ENCODE measurements at places on chromosomes 7 and 10.

DNA sequence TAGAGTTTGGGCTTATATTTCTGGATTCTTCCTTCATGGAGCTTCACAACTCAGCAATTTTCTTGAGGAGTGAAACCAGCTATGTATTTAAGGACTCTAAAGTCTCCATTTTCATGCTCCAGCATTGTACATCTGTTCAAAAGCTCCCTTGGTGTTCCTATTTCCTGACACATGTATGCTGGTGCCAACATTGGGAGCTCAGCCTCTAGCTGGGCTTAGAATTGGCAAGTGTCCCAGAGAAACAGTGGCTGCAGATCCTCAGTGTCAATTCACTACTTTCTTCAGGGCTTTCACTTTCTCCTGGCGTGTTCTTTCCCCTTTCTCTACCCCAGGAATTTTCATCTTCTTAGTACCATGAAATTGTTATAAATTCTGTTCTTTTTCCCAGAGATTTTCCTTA lies 103.1 kb downstream of the ZNF467 start:
- DNase-seq: no peak

DNA sequence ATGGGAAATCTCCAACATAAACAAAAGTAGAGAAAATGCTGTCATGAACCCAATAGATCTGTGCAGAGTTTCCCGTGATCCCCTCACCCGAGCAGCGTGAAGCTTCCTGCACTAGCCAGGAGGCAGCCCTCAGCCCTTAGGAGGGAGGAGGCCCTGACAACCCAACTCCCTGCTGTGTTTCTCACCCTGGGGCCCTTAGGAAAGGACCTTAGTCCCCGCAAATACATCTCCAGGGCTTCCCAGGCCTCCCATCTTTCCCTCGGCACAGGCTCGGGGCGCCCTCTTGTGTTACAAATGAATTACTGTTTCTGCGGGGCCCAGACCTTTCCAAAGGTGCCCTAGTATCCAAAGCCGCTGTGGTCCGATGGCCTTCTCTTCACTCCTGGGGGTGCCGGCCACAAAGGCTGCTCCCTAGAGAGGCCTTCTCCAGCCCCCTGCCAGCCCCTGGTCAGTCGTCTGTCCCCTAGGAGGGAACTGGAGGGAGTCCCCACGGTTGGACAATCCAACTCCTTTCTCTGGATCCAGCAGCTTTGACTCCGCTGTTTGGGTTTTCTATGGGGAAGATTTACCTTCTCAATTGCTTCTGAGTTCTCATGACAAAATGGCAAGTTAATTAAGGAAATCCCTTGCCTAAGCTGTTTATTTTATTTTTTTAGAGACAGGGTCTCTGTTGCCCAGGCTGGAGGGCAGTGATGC lies 49.9 kb upstream of the SH2B2 start:
- peak; percentile 14 for DNase-seq

DNA sequence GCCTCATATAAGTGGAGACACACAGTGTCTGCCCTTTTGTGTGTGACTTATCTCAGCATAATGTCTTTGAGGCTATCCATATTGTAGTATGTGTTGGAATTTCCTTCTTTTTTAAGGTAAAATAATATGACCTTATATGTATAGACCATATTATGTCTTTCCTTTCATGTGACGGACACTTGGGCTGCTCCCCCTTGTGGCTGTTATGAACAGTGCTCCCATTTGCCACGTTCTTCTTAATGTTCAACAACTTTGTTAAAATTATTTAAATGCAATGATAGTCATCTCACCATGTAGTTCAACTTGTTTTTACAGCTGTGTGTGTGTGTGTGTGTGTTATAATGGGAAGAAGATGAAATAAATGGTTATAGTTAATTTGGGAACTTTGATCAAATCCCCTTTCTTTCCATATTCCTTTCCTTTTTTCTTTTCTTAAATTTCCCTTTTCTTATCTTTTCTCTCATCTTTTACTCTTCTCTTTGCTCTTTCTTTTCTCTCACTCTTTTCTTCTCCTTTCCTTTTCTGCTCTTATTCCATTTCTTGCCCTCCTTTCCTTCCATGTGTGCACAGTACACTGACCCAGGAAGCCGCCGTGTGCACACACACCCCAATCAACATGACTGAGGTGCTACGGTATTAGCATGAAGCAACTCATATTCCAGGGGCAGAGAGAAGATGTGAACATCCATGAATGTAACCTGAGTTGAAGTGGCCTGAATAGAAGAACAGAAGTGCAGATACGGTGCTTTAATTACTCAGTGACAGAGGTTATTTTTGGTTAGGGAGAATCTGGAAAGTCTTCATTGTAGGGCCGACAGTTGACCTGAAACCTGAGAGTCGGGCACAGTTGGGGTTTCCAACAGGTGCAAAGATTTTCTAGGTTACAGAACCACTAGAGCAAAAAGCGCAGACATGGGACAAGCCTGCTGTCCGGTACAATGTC lies 596.6 kb downstream of the SDK1 start:
- DNase-seq: no peak

GRCh38 chr7:110897538-110897937 lies 193.4 kb upstream of the LRRN3 start:
- DNase-seq: no peak

GRCh38 chr7:70569335-70569819 lies 562.6 kb upstream of the GALNT17 start:
- DNase-seq: no peak

- DNase-seq: no peak
Observed at GRCh38 chr10:55630491-55631056, 730.5 kb downstream of the ZWINT start.
